ENCODE measurements at places on chromosomes 16 and 17. TPM values are rescaled to one million over a fixed set of nuclear protein-coding genes. Genes with fewer than 3 reads are reported as not detected.

The SLC6A2 gene
- not detected for polyA plus RNA-seq

The ABI3 gene
- polyA plus RNA-seq: 10.0 TPM

The CTCF gene
- polyA plus RNA-seq: 93.3 TPM

The NLRC3 gene
- 20.8 TPM for polyA plus RNA-seq

Data from naive B cell (primary cell).